Fibroblast of villous mesenchyme (primary cell): ENCODE measurements at places on chromosomes 5 and 9.
A peak's percentile ranks its signal among the peaks of the same experiment; 100 is the strongest.

DNA sequence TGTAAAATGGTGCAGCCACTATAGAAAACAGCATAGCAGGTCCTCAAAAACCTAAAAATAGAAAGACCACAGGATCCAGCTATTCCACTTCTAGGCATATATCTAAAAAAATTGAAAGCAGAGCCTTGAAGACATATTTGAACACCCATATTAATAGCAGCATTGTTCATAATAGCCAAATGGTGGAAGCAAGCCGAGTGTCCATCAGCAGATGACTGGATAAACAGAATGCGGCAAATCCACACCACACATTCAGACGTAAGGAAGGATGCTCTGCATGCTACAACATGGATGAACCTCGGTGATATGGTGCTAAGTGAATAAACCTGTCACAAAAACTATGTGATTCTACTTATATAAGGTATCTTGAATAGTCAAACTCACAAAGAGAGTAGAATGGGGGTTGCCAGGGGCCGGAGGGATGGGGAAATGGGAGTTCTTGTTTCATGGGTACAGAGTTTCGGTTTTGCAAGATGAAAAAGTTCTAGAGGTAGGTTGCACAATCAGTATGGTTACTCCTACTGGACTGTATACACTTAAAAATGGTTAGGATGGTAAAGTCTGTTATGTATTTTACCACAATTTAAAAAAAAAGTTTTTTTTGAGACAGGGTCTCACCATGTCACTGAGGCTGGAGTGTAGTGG, 17.1 kb upstream of the HSD17B3 start:
- DNase-seq, result no peak

DNA sequence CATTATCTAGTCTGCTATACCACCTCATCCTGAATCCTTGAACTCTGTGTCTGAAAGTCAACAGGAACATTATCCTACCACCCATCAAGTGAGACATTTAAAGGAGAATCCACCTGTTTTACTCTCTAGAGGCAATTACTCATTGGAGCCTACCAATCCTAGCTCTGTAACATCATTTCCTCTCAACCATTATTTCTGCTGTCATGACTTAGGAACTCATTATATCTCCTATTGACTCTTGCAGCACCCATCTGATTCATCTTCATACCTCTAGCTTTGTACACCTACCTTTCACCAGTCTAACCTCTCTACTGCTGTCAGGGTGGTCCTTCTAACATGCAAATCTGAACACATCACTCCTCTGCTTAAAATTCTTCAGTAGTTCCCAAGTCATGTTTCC, 481.5 kb downstream of the NFIB start:
- no peak for DNase-seq

- peak; percentile 43 for DNase-seq
These were observed 221.8 kb downstream of the MEF2C start for GRCh38 chr5:88660947-88661805.

DNA sequence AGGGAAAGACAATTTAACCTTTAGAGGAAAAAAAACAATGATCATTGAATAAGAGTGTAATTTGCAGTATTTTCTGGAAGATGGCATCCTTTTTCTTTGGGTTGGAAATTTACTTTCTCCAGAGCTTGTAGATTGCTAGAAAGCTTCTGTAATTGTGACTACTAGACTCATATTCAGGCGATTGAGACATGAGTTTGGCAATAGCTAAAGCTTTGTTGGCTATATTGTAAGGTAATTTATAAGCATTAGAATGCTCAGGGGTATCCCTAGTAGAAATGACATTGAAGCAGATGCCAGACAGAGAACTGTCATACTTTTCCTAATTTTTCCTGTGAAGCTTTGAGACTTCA, 115.3 kb downstream of the UNC13B start:
- no peak for DNase-seq

- DNase-seq, result peak; percentile 57
These were observed 94.4 kb upstream of the ITGA1 start for GRCh38 chr5:52693280-52693679.

DNA sequence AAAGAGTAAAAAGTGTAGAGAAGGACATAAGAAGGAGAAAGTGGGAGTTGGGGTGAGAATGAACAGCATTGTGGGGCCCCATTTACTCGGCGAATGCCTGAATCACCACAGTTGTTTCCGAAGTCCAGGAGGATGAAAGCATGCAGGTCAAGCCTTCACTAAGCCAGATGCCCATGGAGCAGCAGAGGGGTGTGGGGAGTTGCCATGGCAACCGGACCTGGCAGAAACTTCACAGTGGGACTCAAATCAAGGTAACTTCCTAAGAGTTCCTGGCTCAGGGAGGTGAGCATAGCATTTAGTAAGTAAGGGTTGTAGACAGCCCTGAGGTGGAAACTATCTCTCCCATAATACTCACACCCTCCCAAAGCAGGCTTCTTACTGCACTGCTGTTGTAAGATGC, 357.1 kb downstream of the TRIM32 start:
- DNase-seq, result no peak

DNA sequence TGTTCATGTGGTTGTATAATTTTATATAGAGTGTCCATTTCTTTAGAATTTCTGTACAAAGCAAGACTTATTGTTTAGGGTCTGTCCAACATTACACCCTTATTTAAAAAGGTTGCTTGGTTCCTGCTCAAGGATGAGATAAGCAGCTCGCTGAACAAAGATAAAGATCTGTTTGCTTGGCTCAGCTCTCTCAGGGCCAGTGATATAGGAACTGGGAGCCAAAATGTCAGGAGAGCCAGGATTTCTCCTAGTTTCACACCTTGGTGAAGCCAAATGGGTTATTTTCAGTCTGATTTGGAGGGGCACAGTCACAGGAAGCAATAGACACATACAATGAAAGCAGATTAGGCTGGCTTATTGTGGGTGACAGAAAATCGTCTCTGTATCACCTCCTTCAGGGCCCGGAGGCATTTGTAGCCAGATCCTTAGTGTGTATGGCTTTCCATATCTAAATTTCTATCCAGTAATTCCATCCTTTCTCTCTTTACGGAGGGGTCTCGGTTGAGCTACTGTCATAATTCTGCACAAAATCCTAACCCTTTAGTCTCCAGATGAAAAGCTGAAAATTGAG, 396.4 kb downstream of the TMEM232 start:
- DNase-seq, result no peak

DNA sequence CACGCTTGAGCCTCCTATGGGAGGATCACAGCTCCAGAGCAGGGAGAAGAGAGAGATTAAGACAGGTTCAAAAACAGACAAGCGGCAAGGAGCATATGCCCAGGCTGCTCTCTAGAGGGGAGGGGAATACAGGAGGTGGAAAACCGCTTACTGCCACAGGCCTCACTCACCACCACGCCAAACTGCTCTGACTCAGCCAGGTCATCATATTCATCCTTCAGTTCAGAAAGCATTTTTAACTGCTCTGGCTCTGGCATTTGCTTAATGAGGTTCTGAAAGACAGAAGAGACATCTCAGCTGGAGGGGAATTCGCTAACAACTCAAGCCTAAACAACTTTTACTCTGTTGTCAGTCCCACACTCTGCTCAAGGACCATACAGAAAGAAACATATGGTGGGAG, 40.1 kb downstream of the PCDHGC5 start:
- DNase-seq, result peak; percentile 79
